M059J (cell line): ENCODE measurements at places on chromosomes 12 and 14. TPM values are rescaled to one million over a fixed set of nuclear protein-coding genes. Genes with fewer than 3 reads are reported as not detected.

DNA sequence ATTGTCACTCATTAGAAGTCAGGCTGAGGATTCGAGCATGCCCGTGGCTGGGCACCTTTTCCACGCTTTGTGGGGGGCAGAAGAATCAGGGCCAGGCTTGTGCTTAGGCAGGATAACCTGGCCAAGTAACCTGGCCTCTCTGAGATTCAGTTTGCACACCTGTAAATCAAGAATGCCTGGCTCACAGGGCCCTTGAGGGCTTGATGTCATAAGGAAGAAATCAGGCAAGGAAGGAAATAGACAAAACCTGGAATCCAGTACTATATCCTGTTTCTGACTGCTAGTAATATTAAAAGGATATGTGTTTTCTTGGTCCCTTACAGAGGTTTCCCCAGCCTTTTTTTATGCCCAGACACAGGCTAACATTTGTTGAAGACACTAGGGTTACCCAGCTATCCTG lies 91.9 kb downstream of the SAMD4A start:
- DNase-seq = no peak

DNA sequence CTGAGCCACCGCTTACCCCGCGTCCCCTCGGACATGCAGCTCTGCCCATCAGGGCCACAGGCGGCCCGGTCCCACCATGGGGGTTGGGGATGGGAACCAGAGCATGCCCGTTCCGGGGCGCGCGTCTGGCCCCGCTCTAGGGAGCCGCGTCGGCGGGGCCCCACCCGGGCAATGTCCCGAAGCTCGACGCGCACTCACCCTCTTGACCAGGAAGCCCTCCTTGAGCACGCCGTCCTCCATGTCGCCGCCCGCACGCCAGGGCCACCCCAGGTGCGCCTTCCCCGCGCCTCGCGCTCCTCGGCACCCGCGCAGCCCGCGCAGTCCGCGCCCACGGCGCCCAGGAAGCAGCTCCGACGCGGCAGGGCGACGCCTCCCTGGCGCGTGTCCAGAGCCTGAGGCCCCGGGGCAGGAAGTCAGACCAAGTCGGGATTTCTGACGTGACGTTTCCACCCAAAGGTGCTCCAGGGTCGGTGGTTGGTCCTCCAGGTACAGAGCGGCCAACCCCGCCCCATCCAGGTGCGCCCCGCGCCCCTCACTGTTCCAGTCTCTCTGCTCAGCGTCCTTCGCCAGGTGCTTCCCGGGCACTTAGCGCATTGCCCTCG lies at the start of gene PLEK2:
TSS of gene PLEK2 (minus strand) at position 346 of the 602 bp plus-strand sequence. CDS start at position 240, 106 bp downstream.
- DNase-seq = no peak

GRCh38 chr12:121857322-121858246 lies 1.1 kb downstream of the HPD start:
- no peak for DNase-seq

DNA sequence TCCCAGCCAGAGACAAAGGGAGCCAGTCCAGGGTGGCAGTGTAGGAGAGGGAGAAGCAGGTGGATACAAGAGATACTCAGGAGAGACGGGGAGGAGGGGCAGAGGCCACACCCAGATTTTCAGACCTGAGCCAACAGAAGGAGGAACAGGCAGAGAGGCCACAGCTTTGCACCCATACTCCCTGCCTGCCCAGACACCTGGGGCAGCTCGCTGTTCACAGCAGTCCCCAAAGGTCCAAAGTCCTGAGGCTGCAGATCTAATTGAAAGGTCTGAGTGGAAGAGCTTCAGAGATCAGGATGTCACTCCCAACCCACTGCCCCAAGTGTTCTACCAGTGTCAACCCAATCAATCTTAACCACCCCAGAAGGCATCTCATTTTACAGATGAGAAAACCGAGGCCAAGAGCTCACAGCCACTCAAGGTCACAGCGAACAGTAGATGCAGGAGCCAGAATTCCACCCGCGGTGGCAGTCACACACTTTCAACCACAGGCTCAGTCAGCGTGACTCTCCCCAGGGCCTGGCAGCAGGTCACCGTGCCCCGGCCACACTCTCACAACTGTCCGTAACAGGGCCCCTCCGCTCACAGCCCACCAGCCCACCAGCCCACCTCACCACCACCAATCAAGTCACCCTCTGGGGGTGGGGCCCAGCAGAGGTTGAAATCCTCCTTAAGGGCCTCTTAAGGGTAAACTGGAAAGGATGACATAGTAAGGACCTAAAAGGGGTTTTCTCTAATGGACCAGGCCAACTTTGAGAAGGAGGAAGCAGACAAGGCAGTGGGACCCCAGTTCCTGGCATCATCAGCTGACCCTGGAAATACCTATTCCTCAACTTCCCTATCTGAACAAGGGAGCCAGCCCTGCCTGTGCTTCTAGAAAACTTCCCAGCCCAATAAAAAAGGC lies 33.3 kb downstream of the ACTN1 start:
- no peak for DNase-seq

GRCh38 chr14:32998433-32998832 lies 59.8 kb downstream of the NPAS3 start:
- DNase-seq = peak; percentile 38

DNA sequence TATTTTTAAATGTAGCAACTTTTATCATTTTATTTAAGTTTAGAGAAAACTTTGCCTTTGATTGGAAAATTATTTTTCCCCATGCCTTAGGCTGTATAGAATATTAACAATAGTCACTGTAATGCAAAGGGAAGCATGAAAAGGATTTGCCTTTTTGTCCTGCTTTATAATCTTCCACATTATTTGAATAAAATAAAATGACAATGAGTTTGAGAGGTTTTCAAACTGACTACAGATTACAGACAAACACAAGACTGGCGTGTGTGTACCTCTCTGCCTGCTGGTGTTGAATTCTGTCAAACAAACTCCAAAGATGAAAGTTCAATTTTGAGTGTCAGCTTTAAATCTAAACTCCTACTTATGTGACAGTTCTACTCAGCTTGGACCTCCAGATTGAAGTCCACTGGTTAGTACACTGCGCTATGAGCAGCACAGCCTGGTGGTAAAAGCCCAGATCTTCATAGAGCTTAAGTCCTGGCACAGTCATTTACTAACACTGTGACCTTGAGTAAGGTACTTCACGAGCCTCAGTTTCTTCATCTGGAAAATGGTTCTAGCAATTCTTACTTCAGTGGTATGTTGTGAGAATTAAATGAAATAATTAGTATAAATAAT lies 98.3 kb upstream of the CPNE8 start:
- no peak for DNase-seq

GRCh38 chr12:43277651-43278540 lies 274.1 kb downstream of the ADAMTS20 start:
- DNase-seq = peak; percentile 32

DNA sequence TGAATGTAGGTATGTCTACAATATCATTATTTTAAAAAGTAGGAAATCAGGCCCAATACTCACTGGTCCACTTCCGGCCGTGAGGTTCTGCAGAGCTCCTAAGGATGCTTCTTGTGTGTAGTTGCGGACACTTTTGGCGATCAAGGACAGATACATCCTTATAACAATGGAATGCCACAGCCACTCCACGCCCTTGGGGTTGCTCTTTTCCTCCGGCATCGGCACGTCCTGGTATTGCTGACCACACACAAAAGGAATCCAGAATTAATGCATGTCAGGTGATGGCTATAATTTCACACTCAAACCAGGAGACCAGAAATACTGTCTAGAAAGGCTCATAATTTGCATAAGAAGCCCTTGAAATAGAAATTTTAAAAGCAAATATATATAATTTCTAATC lies 65.6 kb upstream of the YARS2 start:
- peak; percentile 31 for DNase-seq

GRCh38 chr12:75825686-75826085 lies 205.9 kb downstream of the PHLDA1 start:
- peak; percentile 95 for DNase-seq

- no peak for DNase-seq
These were observed 281.3 kb downstream of the NPAS3 start for GRCh38 chr14:33219957-33220356.

Gene APOLD1
- 16.9 and 18.9 TPM in 2 replicates for total RNA-seq
